PC-9 (cell line): ENCODE measurements at places on chromosomes 11 and 22. TPM values are rescaled to one million over a fixed set of nuclear protein-coding genes. Genes with fewer than 3 reads are reported as not detected.
A peak's percentile ranks its signal among the peaks of the same experiment; 100 is the strongest.

Gene IGSF22
- total RNA-seq: 0.33 and 0.63 TPM in 2 replicates

Gene GGTLC3
- not detected in 2 replicates for total RNA-seq

Gene SCGB2A2
- total RNA-seq: not detected in 2 replicates

Gene MS4A3
- total RNA-seq: not detected in 2 replicates

Gene CHID1
- total RNA-seq: 66.1 and 85.6 TPM in 2 replicates

Gene MMP11
- 2.4 and 3.6 TPM in 2 replicates for total RNA-seq

Gene NTM
- total RNA-seq: not detected in 2 replicates

Gene FJX1
- 14.8 and 17.5 TPM in 2 replicates for total RNA-seq

DNA sequence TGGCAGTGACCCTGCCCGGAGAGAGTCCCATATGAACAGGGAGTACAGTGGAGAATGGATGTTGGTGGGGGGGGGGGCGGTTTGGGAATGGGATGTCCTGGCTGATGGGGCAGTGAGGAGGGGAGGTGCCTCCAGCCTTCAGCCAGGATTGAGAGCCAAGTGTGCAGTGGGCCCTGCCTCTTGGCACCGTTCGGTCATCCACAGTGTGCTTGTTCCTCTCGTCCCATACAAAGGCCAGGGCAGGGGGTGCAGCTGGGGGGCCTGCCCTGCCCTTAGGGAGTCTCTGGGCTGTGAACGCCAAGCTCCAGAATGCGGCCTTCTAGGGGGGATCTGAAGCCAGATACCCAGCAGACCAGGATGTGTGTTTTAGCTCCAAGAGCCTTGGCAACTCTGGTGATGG, 34.0 kb downstream of the KCNC1 start:
- DNase-seq: no peak

GRCh38 chr11:102470251-102470650, 17.7 kb upstream of the TMEM123 start:
- DNase-seq: no peak

GRCh38 chr11:67504950-67505581, at the start of gene PITPNM1:
Gene PITPNM1 (minus strand): TSS chr11:67505363. CDS start chr11:67504180, 1,183 bp downstream.
- peak; percentile 85 for DNase-seq

DNA sequence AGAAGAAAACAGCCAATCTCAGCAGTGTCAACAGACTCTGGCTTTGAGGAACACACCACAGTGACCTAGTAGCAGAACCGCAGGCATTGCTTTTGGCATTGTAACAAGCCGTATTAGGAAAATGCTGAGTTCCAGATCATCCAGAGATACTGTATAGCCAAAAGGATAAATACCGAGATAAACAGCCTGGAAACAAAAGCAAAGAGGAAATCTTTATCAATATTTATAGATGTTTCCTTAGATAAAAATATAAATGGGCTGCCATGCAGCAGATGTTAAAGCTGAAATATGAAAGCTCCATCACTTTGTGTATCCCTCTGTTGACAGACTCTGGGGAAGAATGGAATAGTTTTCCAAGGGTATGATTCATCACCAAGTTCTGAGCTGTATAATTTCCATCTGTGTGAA, 98.9 kb upstream of the TP53AIP1 start:
- no peak for DNase-seq

- no peak for DNase-seq
Observed at GRCh38 chr11:128686021-128686741, 7.7 kb upstream of the FLI1 start.

- DNase-seq: no peak
Observed at GRCh38 chr11:1230456-1231395, 7.9 kb downstream of the MUC5B start.

DNA sequence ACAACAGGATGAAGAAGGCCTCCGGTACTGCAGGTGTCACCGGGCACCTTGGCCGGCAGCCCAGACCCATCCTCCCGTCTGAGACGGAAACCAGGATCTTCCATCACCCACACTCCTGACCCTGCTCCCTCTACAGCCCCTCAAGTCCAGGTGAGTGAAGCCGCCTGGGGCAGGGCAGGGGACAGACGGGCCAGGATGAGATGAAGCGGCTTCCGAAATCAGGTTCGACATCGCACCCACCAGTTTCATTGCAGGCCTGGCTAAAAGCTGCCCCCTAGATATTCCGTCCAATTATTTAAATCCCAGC, 639.1 kb downstream of the TBC1D22A start:
- DNase-seq: no peak

- no peak for DNase-seq
Observed at GRCh38 chr11:82845356-82846353, 54.6 kb downstream of the PRCP start.

DNA sequence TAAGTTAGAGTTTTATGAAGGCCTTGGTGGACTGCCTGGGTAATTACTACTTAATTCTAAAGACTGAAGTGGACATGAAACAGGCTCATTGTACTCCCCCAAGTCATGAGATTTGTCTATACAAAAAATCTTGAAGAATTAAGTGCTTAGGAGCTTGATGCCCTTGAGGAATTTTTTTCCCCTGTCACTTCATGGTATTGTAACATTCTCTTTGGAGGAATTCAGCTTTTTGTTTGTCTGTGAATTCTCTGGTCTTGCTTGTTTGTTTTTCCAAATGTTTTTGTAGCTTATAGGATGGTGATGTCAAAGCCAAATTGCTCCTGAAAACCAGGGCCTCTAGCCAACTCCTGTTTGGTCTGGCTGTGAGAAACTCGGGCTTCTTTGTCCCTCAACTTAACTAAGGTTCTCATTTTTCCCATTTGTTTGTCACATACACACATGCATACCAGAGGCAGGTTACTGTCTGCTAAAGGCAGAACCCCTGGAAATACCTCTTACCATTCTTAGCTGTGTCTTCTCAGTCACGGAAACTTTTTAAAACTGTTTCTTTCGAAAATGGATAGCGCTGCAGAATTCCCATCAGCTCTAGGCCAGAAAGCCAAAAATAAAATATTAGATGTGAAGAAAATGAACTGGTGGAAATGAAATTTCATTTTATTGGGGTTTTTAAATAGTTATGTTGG, 66.9 kb downstream of the AMOTL1 start:
- DNase-seq: no peak

GRCh38 chr22:22073769-22074561, 91.4 kb upstream of the TOP3B start:
- no peak for DNase-seq

- DNase-seq: no peak
Observed at GRCh38 chr22:18042685-18043084, 18.3 kb upstream of the MICAL3 start.

DNA sequence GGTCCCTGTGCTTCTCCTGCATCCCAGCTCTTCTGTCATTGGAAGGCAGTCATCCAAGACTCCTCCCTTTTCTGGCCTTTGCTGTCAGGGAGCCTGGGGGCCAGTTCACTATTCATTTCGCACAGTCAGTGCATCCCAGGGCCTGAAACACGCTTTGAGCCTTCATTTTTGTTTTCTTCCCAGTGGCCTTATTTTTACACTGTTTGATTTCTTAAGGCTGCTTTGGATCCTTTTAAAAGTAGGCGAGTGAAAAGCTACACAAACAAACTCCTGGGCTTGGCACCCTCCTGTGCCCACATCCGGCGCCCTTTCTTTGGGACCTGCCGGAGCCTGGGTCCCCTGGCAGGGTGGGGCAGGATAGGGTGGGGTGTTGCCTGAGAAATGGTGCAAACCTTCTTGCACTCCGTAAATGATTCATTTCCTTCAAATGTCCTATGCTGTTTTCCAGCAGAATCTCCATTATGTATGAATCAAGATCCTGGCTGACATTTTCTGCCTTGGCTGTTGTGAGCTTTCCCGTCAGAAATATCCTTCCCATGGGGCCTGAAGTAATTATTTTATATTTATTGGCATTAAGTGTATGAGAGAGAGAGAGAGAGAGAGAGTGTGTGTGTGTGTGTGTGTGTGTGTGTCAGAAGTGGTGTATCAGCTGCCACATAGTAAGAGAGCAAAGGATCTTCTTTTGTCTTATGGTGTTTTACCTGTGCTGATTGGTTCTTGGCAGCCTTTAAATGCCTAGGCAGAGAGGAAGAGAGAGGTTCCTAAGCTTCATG, 45.6 kb downstream of the BCR start:
- DNase-seq: peak; percentile 73

- no peak for DNase-seq
Observed at GRCh38 chr22:23467721-23468294, 112.3 kb downstream of the IGLL1 start.

DNA sequence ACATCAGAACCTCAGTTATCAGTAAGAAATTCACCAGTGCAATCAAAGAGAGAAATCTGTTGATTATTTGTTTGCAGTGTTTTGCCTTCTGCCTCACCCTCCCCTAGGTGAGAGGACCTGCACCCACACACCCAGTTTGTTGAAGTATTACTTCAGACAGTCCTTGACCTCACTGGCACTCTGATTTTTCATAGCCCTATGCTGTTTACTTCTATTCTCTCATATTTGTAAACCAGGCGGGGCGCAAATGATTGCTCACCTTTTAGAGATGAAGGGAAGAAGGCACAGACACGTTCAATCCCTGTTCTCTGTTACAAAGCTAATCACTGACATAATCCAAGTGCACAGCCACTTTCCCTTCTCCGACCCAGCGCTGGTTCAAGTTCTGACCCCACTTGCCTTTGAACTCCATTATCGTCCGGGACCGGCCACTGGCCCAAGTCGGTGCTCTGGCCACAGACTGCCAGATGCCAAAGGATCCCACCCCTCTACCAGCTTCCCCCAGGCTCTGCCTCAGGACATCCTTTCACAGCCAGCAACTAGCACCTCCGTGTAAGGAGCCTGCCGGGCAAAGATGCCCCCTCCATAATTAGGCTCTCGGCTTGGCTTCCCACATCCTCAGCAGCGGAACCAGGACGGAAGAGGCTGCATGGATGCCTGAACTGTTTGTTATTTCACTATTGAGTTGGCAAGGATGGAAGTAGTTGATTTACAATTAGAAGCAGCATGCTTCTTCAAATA, 1.7 kb downstream of the ETS1 start:
- DNase-seq: no peak

GRCh38 chr22:27585141-27585540, 216.4 kb downstream of the MN1 start:
- DNase-seq: no peak

DNA sequence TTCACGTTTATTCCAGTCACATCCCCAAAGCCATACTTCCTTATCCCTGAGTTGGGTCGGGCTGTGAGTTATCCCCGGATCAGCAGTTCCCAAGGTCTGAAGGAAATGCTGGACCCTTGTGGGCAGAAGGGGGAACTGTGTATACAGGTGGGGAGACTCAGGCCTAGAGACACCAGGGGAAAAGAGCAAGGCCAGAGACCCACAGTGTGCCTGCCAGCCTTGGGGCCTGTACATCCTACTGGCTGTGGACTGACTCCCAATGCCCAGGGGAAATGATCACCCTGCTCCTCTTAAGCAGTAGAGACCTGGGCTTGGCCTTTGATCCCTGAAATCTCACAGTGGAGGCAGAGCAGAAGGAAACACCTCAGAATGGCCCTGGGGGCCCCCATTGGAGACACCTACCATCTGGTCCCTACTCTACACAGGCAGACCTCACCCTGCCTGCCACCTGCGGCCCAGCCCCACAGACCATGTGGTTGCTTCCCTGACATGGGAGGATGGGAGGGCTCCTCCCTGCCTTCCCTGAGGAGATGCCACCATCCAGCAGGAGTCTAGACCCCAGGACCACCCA, 1.3 kb downstream of the SELENOM start:
- no peak for DNase-seq

DNA sequence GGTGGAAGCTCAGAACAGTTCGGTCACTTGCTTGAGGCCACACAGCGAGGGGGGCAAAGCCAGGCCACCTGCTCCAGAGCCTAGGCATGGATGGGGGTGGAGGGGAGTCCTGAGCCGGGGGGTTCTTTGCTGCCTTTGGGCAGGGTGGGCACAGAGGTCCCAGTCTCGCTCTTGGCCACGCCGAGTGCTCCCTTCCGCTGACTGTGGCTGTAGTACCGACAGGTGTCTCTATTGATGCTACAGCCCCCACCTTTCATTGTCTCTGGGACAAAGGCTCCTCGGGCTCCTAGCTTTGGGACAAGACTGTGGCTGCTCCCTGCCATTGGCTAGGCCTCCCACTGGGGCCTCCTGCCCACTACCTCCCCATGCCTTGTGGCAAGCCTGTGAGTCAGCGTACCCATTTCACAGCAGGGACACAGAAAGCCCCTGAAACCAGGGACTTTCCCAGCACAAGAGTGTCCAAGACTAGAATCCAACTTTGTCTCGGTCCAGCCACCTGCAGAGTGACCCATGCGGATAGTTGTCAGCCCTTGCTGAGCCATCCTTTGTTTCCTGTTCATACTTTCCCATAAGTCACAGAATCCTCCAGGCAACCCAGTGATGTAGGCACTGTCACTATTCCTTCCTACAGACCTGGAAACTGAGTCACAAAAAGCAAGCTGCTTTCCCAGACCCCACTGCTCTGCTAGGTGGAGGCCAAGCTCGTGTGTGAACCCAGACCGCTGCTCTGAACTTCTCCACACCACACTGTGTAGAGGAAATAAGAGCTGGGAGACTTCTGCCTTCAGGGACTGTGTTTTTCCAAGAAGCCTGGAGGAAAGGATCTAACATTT, 17.2 kb downstream of the MYEOV start:
- no peak for DNase-seq
